ENCODE measurements at places on chromosomes 3 and 15.

DNA sequence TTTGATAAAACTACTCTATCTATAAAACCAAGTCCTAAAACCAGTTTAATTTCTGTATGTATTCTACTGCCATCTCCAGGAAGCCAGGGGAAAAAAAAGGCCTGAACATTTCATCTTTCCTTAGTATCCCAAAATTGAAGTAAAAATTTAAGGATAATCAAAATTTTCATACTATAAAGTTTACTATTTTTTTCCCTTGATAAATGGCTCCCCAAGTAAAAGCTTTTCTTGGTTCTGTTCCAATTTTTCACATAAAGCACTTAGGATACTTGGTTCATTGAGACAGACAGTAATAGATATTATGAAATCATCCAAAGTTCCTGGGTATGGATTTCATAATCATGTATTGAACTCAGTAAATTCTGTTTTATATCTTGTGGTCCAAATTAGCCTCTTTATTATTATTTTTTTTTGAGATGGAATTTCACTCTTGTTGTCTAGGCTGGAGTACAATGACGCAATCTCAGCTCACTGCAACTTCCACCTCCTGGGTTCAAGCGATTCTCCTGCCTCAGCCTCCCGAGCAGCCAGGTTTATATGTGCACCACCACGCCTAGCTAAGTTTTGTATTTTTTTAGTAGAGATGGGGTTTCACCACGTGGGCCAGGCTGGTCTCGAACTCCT is 34.5 kb downstream of the ICE2 start:
- DNase-seq: no peak

- DNase-seq: no peak
Observed at GRCh38 chr15:99454941-99455788, 110.6 kb upstream of the MEF2A start.

DNA sequence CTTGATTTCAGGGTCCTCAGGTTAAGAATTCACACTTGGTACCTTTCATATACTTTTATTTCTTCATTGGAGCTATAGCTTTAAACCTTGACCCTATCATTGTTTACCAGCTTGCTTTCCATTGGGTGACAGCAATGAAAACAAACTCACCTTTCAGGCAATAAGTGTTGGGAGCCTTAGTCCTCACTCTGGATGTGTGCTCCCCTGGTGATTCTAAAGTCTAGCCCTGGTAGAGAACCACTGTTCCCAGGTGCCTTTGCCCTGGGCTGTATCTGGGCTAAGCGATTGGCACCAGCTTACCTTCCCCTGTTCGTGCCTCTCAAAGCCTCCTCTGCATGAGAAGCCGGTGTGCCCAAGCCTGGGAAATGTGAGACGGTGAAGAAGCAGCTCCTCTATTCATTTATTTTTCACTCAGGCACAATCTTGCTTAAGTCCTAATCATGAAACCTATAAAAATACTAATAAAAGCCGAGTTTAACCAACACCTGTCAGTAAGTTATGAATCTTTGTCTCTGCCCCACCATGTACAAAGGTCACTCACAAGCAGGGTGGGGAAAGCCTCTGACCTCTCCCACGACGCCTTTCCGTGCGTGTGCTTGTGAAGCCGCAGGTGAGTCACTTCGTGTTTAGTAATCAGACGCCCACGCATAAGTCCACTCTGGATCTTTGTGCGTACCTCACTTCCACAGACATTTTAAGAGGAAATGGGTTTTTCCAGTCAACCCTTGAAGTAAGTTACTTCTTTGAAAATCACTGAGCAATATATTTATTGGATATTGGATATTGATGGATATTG is 12.8 kb upstream of the ARRDC4 start:
- no peak for DNase-seq

DNA sequence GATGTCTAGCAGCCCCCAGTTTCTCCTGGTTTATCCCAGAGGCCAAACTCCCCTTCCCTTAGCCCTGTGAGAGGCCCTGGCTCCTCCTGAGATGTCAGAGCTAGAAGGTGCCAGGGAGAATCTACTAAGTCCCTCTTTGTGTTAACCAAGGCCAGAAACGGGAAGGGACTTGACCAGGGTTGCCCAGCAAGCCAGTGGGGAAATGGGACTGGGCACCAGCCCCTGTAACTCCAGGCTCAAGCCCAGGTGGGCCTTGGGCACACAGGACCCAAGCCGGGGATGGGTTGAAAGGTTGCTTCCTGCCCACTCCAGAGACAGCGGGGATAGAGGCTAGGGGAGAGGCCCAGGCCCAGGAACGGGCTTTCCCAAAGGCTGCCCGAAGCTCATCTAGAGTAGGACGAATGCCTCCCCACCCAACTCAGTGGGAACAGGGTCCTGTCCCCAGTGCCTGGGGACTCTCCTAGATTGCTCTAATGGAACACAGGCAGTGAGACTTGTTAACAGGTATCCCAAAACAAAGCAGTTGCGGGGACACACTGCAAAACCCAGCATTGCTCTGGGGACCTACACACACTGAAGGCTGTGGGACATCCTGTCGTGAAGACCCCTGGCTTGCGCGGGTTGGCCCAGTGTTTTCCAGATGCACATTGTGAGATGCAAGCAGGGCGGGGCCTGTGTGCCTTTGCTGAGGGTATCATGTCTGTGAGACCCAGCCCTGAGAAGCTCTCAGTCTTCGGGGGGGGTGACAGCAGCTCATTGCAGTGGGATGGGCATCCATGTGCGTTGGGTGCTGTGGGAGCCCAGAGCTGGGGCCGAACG is 12.9 kb upstream of the TXNRD3 start:
- DNase-seq: no peak

- no peak for DNase-seq
Observed at GRCh38 chr3:97882975-97883598, 61.3 kb downstream of the CRYBG3 start.

All from NCI-H2227 treated with DMSO at 0.1 percent for 48 hours (cell line).